ENCODE measurements at places on chromosomes 12 and 14.

DNA sequence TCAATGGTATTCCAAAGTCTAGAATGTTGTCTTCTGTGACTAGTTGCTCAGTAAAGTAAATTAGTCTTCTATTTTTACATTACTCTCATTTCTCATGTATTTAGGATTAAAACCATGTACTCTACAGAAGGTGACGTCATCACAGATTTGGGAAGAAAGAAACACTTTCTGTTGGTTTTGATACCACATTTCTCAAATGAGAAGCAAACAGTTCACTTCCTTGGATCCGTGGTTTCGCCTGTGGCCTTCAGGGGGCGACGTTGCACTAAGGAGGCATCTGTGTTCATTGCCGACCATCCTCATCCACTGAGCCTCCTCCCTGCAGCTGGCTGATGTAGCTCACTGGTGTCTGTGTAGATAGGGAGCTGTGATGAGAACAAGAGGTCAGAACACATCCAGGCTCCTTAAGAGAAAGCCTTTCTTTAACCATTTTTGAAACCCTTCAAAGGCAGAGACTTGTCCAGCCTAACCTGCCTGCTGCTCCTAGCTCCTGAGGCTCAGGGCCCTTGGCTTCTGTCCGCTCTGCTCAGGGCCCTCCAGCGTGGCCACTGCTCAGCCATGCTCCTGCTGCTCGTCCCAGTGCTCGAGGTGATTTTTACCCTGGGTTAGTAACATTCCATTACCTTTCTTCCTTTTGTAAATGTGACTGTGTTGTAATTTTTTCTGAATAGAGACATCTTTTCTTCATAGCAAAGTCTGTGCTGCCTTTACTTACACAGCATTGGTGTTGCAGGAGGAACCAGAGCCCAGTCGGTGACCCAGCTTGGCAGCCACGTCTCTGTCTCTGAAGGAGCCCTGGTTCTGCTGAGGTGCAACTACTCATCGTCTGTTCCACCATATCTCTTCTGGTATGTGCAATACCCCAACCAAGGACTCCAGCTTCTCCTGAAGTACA lies 220.6 kb upstream of the OR4E1 start:
- no peak for DNase-seq

- DNase-seq = no peak
Measured at GRCh38 chr14:54221971-54222370, 174.8 kb upstream of the CDKN3 start.

GRCh38 chr12:57539-57938 lies 9.0 kb upstream of the IQSEC3 start:
- no peak for DNase-seq

DNA sequence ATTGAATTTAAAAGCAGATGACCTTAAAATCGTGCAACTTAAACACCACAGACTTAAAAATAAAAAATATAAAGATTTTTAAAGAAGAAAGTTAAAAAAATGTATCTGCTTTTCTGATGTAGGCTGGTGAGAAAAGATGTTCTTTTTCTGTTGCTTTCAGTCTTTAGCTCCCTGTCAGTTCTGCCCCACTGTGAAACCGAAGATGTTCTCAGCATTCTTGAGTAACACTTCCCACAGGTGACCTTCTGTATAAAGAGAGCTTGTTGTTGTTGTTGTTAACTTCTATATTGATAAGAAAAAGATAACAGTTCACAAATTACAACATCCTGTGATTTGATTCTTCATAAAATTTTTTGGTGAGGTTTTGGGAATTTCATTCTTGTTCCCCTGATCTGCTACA lies 377.9 kb upstream of the RGS6 start:
- DNase-seq = no peak

DNA sequence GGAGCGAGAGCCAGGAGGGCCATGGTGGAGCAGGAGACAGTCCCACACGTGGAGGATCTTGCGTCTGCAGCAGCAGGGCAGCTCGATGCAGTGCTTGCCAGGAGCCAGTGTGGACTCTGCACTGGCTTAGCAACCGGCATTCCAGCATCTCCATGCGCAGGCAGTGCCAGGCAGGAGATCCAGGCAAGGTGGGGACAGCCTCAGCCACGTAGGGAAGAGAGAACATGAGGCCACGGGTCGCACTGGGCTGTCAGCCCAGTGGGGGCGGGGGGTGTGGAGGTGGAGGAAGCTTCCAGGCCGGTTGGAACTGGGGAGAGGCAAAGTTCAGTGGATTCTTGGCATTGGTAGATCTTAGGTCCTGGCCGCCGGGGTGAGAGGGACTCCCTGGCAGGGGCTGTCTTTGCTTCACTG lies 121.0 kb upstream of the EVL start:
- no peak for DNase-seq

GRCh38 chr14:102171173-102172020 lies 31.7 kb downstream of the WDR20 start:
- DNase-seq = no peak
